ENCODE measurements at places on chromosomes 5 and 9.
A peak's percentile ranks its signal among the peaks of the same experiment; 100 is the strongest.

DNA sequence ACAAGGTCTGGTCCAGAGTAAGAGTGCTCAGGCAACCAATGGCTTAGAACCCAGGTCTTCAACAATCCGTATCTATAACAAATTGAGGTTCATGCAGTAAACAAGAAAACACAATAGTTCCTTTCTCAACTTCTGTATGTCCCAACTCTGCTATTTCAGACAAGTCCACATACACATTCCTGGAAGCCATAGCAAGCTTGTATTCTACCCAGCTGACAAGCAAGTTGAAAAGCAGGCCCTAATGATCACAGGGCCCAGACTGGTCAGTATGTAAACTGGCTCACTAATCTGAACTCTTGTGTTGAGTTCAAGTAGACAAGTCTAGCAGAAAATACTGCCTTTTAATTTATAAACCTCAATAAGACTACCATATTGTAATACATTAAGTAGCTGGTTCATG, 26.9 kb downstream of the FNIP1 start:
- no peak for DNase-seq

DNA sequence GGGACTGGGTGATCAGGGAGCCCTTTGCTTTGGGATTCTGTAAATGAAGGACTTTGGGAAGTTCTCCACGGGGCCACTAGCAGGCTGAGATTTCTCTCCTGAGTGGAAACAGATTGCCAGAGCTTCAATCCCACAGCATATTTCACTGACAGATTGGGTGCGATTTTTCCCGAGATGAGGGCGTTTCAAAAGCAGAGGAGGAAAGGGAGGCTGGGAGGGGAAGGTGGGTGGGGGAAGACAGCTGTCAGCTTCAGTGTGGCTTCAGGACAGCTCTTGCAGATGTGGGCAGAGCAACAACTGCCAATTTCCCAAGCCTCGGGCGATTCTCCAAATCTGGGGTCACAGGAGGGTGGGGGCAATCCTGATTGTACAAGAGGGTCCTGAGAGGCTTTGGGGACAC, 258.5 kb upstream of the ADRA1B start:
- no peak for DNase-seq

DNA sequence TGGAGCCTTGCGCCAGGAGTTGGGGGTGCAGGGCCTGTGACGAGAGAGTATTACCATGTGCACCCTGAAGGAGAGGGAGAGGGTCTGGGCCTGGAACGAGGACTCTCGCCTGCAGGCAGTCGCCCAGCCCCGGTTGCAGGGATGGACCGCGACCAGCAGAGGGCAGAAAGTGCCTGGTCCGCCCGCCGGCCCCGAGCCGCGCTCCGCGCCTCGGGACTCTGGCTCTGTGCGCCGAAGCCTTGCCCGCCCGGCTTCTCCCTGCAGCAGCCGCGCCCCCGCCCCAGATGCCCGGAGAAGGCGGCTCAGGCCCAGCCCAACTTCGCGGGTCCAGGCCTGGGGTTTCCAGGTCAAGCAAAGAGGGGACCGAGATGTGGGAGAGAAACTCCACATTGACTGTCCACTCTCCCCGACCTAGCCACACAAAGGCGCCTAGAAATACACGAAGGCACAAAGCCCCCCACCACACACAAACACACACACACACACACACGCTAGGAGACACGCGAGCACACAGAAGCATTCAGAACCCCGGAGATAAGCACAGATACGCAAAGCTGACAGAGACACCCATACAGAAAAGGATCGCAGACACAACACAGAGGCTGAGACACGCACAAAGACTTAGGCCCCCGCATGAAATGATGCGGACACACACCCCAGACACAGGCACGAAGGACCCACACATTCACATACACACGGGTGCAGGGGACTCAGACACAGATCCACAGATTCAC, 2.0 kb upstream of the LMX1B start:
- peak; percentile 62 for DNase-seq

DNA sequence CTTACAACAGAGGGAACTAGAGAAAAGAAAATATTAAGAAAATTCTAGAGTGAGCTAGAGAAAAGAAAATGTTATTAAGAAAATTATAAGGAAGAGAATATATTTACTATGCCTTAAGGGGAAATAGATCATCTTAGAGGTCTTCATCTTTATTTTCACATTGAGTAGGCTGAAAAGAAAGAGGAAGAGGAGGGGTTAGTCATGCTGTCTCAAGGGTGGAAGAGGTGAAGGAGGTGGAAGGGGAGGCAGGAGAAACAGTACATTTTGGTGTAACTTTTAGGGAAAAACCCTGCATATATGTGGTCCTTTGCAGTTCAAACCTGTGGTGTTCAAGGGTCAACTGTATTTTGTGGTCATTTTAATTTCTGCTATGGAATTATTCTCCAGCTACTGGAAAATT, 46.6 kb downstream of the PPIP5K2 start:
- DNase-seq: no peak

DNA sequence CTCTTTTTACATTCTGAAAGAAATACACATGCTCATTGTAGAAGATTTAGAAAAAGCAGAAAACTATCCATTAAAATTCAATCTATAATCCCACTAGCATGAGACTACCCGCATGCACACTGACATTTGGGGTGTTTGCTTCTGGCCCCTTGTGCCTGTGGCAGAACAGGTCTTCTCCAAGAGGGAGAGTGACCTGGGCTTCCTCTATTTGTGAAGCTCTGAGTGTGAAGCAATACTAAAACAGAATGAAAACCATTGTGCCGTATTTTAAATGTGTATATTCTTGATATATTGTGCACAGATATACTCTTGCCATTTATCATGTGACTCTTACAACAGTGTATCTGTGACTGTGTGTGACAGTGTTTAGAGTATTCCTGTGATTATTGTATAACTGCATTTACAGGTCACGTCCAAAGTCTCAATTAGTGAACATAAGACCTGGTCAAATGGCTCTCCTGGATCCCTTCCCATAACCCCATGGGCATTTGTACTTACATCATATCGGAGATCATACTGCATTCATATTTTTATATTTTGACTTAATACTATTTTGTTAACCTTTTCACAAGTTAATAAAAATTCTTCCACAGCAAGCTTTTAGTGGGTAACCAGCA, 14.7 kb upstream of the CPEB4 start:
- DNase-seq: no peak

DNA sequence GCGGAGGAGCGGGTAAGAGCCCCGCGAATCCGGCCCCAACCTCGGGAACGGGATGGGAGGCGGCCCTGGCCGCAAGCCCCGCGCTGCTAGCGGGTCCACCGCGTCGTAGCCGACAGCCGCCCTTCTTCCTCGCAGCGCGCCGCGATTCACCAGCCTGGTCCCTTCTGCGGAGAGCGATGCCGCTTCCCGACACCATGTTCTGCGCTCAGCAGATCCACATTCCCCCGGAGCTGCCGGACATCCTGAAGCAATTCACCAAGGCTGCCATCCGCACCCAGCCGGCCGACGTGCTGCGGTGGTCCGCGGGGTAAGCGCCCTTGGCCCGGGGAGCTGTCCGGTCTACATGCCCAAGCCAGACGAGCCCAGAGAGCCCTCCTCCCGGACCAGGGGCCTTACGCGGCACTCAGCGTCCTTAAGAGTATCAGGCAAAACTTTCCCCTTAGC, 335 bp downstream of the ROPN1L start:
- no peak for DNase-seq

- DNase-seq: no peak
These were observed 32.4 kb downstream of the IRF1 start for GRCh38 chr5:132458226-132458560.

DNA sequence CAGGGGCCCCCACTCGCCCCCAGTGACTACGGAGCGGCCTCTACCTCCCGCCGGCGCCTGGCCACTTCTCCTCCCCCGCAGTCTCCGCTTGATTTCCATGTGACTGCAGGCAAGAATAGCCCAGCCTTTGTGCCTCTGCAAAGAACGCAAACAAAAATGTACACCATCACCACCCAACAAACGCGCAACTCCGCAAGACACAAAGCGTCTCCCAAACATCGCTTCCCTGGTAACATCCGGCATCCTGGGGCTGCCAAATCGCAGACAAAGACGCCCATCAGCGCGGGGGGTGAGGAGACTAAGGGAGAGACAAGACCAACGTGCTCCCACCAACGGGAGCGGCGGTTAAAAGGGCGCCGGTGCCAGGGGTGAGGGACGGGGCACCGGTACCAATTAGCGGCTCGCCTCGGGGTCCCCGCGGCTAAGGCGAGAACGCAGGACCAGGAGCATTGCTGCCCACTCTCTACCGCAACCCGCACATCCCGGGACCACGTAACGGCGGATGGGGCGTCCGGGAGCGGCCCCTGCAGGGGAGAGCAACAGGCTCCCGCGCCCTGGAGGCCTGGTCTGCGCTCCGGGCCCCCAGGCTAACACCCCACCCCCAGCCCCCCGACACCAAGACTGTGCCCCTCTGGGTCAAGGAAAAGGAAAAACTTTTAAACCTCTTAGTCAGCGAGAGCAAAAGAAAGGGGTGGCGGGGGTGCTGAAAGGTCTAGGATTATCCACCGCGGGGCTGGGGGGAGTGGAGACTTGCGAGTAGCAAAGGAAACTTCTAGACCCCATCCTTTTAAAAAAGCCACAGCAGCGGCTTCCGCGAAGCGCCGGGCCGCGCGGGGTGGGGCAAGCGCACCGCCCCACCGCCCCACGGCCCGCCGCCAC, 885 bp downstream of the MPDZ start:
- DNase-seq: no peak

DNA sequence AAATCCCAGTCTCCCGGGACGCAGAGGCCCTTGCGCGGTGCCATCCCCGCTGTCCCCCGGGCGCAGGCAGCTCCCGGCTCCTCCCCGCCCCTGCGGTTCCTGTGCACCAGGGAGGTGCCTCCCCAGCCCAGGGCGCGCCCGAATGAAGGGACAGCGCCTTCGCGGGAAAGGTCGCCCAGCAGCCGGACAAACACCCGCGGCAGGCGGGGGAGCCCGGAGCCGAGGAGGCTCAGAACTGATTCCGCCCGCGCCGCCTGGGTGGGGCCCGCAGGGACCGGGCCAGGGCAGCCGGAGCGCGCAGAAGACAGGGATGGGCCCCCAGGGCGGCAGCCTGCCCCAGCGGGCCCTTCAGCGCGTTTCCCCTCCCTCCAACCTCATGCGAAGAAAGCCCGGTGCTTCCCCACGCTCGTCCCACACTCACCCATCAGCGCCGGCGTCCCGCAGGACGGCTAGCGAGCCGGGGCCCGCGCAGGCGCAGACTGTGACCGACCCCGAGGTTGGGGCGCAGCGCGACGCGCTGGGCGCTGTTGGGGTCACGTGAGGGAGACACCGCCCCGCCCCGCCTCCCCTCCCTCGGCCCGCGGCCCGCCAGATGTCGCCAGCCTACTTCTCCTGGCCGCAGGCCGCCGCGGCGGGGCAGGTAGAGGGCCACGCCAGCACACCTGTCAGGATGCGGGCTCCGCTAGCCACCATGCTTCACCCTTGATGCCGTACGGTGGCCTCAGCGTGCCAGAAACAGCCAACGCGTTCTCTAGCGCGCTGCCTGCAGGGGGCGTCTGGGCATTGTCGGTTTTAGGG, at the start of gene SLC25A51:
Gene SLC25A51 (minus strand): TSS at position 481 of the 798 bp plus-strand sequence. CDS start 15,577 bp downstream, outside the sequence.
- DNase-seq: peak; percentile 95

- DNase-seq: no peak
These were observed 169.8 kb upstream of the TLX3 start for GRCh38 chr5:171139227-171139626.

- no peak for DNase-seq
These were observed 329.0 kb downstream of the ISL1 start for GRCh38 chr5:51712201-51712600.

DNA sequence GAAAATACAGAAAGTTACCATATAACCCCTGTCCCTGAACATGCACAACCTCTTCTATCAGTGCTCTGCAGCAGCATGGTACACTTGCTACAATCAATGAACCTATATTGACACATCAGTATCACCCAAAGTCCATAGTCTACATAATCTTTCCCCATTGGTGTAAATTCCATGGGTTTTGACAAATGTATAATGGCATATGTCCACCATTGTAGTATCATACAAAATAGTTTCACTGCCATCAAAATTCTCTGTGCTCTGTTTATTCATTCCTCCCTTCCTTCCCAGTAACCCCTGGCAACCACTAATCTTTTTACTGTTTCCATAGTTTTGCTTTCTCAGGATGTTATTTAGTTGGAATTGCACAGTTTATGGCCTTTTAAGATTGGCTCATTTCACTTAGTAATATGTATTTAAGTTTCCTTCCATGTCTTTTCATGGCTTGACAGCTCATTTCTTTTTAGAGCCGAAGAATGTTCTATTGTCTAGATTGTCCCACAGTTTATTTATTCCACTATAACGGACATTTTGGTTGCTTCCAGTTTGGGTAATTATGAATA, 1707.0 kb downstream of the EFNA5 start:
- no peak for DNase-seq

DNA sequence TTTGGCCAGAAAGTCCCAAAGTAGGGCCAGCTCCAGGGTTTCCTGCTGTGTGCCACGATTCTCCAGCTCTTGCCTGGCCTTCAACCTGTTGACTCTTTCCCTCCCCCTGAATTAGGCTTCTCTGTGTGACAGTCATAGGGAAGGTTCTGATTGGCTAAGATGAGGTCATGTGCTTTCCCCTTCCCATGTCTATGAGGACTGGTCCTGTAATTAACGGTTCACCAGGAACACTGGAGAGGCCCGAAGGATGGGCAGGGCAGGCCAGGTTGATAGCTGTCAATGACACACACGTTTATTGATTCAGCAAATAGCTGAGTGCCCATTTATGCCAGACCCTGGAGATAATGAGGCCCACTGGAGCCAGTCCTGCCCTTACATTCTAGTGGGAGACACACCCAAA, 9.0 kb upstream of the PRR7 start:
- no peak for DNase-seq

DNA sequence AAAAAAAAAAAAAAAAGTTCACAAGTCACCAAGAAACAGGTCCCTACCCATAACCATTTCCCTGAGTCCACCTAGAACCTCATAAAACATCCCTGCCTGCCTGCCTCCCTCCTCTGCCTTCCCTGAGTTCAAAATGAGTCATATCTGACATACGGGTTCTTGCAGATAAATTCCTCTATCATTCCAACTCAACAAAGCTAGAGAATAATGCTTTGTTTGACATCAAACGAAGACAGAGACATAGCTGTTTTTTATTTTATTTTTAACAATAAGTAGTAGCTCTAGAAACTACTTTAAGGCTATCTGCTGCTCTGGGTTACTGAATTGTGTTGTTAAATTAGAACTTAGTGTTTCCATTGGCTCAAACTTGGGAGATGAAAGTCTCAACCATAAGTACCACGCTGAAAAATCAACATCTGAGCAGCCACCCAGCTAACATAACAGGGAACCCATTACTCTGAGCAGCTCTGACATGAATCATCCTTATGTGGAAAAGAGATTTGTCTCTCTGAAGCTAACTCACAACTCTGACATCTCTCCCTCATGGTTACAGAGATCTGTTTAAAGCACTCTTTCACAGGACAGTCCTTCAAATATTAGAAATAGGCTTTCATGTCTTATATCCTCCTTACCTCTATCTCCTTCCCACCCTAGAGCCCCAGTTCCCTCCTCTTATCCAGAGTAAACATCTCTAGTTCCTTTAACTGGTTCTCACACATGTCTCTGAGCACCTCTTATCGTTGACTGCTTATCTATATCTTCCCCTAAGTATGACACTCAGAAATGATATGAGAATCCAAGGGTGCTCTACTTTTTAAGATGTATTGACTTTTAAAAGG, 12.1 kb downstream of the TMEM245 start:
- no peak for DNase-seq

- DNase-seq: no peak
These were observed 3.3 kb downstream of the ENHO start for GRCh38 chr9:34519321-34520020.

- no peak for DNase-seq
These were observed 62.1 kb downstream of the ARSB start for GRCh38 chr5:78922879-78923621.

GRCh38 chr5:146533882-146534281, 17.9 kb upstream of the GPR151 start:
- DNase-seq: no peak
